AG08396 (cell line): ENCODE measurements at places on chromosomes 3 and 15.

DNA sequence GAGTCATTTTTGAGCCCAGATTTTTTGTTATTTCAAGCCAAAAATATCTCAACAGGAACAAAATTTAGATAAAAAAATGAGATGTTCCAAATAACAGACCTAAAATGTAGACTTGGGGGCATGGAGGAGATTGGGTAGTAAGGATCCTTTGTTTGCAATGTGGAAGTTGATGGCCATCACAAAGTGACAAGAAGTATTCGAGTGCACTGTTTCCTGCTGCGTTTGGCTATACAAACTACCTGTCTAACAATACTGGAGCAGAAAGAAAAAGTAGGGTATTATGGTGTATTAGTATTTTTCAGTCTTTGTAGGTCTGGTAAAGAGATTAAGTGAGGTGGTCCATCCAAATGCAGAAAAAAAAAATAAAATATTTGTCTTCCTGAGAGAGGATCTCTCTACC lies 284.2 kb downstream of the C3orf38 start:
- no peak for DNase-seq

DNA sequence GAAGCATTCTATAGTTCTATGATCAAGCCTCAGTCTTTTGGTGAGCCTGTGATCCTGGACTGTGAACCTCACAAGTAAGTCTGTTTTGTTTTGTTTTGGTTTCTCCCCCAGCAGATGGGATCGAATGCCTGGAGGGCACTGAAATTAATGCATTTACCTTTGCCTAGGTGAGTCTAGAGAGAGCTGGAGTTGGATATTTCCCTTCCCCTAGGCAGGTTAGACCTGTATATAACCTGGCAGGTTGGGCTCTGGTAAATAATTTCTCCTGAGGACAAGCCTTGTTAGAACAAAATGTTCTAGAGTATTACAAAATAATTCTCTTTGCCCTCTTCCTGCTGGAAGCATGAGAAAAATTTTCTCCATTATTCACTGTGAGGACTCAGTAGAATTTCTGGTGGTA lies 211.9 kb downstream of the TPRG1 start:
- no peak for DNase-seq

DNA sequence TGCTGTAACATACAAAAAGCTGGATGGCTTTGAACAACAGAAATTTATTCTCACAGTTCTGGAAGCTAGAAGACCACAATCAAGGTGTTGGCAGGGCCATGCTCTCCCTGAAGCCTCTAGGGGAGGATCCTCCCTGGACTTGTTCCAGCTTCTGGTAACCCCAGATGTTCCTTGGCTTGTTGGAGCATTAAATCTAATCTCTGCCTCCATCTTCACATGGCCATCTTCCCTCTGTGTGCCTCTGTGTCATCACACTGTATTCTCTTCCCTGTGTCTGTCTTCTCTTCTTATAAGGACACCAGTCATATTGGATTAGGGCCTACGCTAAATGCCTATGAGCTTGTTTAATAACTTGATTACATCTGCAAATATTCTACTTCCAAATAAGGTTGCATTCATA lies 109.5 kb downstream of the STAG1 start:
- no peak for DNase-seq

- no peak for DNase-seq
These were observed 4.7 kb upstream of the GCSAM start for GRCh38 chr3:112137781-112138180.

GRCh38 chr15:33029109-33029652 lies 165.3 kb downstream of the FMN1 start:
- no peak for DNase-seq

- DNase-seq, result no peak
These were observed 465.8 kb downstream of the FOXP1 start for GRCh38 chr3:71117572-71118247.

DNA sequence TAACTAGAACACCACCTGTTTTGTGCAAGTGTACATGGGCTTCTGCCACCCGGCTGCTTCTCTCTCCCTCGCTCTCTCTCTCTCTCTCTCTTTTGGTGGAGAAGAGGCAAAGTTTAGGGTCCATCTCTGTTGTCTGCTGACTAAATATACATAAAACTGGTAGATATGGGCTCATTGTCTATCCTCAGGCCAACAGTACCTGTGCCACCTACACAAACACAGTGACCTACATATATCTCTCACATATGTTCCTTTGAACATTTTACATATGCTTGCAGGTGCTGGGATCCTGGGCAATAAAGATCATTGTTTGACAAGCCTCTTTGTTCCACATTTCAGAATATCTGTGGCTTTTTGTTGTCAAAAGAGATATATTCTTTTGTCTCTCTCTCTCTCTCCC lies 256.3 kb upstream of the KCNH8 start:
- DNase-seq, result no peak

- no peak for DNase-seq
These were observed 5.1 kb upstream of the TM4SF1 start for GRCh38 chr3:149382518-149382917.

- peak; percentile 58 for DNase-seq
These were observed 50.2 kb downstream of the CRYBG3 start for GRCh38 chr3:97871801-97872524.

DNA sequence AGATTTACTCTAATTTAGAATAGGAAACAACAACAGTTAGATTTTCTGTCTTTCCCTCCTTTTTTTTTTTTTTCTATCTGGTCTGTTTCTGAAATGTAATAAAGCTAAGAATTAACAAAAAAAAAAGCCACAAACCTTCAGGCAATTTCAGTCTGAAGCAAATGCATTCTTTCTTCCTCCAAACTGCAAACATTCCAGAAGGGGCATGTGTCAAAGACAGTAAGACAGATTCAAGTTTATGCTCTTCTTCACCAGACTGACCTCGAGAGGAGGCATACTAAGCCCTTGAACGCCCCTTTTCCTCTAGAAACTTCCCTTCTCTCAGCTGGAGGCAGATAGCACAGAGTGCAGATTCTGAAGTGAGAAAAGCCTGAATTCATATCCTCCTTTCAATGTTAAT lies 654.6 kb upstream of the LMCD1 start:
- no peak for DNase-seq

DNA sequence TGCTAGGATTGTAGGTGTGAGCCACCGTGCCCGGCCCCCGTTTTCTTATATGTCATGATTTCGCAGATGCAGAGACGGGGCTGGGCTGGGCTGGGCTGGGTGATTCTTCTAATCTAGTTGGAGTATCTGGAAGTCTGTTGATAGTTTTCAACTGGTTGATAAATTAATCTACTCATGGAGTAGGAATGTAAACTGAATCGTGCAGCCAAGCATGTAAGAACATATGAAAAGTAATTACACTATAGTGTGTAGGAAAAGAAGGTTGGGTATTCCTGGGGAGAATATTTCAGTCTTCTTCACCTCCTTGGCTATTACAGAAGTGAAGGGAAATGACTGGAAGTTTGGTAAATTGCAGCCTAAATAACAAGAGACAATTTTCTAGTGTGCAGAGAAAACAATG lies 82.6 kb upstream of the MAGI1 start:
- DNase-seq, result peak; percentile 20

GRCh38 chr3:79751703-79752102 lies 16.1 kb downstream of the ROBO1 start:
- no peak for DNase-seq

DNA sequence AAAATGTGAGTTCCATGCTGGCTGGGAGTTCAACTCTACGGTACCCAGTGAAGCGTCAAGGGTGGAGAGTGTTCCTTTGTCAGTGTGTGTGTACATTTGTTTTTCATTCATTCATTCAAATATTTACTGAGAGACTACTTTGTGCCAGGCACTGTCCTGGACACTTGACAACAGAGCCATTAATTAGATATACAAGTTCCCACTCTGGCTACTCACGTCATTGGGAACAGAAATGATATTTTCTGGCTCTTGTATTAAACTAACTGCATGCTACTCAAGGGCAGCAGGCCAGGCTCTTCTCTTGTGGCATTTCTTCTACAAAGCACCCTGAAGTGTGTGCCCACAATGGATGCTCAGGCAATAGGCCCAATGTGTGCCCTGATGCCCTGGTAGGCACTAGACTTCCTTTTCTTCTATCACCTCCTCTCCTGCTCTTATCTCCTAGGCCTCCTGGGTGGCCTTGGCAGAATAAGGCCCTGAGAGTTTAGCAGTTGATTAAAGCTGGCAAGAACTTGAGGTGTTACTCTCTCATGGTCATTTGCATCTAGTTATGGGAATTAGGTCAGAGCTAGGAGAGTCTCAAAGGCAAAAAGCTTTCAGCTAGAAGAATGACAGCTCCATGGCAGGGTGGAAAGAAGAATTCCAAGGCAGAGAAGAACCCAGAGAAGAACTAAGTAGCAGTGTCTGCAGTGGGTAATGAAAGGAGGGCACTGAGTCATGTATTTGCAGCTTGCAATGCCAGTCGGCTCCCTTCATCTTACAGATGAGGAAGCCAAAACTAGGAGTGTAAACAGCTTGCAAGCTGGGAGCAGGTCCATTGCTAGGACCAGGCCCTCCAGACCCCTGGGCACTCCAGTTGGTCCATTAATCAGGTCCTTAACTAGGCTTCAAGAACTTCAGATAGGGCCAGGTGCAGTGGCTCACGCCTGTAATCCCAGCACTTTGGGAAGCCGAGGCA lies 14.0 kb upstream of the SMAD3 start:
- no peak for DNase-seq

DNA sequence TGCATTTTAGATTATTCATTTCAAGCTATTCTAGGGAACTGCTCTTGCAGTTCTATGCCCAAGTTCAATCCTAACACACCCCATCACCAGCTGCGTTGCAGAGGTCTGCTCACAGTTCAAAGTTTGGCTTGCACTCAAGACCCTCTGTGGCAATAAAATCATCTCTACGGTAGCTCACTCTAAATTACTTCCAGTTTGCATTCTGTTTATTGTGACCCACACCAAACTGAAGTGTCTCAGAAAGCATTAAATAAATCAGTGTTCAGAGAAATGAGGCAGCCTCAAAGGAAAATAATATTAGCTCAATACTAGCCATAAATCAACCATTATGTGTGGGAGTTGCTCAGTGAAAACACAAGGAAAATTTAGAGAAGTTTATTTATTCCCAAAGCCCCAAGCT lies 250.3 kb downstream of the MAGI1 start:
- DNase-seq, result no peak

GRCh38 chr3:70743754-70744153 lies 431.3 kb upstream of the MDFIC2 start:
- no peak for DNase-seq

- DNase-seq, result peak; percentile 68
These were observed 37.7 kb downstream of the TM4SF4 start for GRCh38 chr3:149512073-149512782.

- no peak for DNase-seq
These were observed 35.9 kb upstream of the TMEM115 start for GRCh38 chr3:50395070-50395860.

- DNase-seq, result peak; percentile 14
These were observed 49.9 kb downstream of the ZNF621 start for GRCh38 chr3:40574661-40575060.

DNA sequence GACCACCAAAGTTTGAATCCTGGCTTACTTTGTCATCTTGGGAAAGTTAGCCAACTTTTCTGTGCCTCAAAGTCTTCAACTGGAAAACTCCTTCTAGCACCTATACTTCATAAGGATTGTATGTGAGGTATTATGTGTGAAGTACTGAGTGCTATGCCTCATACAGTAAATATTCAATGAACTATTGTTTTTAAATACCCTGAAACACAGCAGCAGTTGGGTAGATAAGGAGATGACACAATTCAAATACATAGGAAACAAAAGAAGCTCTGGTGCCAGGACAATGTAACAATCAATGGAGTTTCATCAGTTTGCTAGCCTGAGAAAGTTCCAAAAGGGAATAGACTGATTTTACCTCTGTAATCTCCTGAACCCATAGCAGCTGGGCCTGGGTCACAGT lies 43.3 kb downstream of the TUBGCP4 start:
- no peak for DNase-seq

DNA sequence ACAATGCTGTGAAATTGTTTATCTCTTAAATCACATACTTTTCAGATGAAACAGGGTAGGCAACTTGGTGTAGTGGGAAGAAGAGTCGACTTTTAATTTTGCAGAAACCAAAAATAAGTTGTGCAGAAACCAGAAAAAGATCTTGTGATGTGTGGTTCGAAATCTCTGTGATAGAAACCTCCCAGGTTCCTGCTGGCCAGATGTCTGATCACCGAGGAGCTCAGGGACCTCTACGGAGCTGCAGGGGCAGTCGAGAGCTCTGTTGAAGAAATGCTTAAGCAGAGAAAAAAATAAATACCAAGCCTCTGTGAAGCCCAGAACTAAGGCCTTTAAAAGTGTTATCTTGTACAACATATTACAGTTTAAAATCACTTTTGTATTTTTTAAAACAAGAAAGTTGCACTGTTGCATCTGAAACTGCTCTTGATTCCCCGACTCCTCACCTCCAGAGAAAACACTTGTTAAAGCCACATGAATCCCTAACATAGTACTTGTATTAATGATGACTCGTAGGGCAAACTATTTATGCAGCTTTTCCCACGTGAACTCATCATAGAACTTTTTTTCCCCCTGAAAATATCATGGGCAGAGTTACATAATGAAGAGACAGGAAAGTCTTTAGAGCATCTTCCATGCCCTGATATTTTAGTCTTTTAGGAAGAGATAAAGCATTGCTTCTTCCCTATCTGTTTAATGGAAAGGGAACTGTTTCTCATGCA lies 51.3 kb downstream of the CCK start:
- DNase-seq, result peak; percentile 57

DNA sequence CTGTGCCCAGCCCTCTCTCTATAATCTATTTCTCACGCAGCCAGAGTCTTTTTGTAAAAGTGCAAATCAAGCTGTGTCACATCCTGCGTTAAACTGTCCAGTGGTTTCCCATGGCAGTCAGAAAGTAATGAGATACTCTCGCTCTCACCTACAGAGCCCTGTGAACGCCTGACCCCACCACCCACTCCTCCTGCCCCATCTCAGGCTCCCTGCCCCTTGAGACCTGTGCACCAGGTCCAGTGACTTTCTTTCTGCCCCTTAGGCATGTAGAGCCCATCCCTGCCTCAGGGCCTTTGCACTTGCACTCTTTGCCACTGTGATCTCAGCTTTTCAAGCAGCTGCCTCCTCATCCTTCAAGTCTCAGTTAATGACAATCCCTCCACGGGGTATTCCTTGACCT lies 58.3 kb upstream of the RASGRP1 start:
- no peak for DNase-seq

GRCh38 chr3:66229931-66230330 lies 9.1 kb downstream of the SLC25A26 start:
- no peak for DNase-seq

DNA sequence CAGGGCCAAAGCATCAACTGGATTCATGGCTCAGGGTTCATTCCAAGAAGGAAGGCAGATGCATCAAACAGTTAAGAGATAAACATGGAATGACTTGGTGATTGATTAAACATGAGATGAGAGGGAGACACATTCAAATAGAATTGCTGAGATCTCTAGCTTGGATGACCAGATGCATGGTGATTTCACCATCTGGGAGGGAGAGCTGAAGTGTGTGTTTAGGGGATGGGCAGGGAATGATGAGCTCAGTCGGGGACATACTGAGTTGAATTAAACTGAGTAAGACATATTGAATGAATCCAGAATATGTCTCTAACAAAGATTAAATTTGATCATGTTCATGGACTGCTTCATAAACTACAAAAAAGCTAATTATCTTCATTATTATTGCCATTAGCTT lies 35.5 kb downstream of the CADPS start:
- no peak for DNase-seq
